Activated naive CD8-positive, alpha-beta T cell treated with anti-CD3 and anti-CD28 coated beads for 36 hours (primary cell): ENCODE measurements at places on chromosomes 12 and 14.
A peak's percentile ranks its signal among the peaks of the same experiment; 100 is the strongest.

- no peak for DNase-seq
Observed at GRCh38 chr12:4914720-4915119, 5.0 kb downstream of the KCNA1 start.

DNA sequence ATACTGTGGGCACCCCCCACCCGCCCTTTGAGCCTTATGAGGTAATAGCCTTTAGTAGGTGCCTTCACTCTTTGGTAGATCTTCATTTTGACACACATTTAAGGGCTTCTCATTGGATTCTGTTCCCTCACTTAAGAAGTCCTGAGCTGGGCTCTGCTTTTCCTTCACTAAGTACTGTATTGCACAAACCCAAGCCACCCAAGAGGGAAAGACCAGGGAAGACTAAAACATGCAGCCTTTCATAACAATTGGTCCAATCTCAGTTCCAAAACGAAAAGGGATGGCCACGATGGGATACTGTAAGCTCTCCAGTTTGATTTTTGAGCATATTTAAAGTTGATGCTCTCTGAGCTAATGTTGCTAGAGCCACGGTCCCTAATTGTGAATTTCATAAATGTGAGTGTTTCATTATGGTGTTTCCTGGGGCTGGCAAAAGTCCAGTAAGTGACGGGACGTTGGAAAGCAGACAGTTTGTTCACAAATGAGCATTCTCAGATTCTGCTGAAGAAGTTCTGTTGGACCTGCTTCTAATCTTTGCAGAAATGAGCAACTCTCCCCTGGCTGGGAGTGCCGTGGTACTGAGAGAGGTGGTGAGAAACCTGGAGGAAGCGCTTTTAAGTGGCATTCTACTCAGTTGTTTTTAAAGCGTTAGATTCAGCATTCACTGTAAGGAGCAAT, 9.4 kb downstream of the SSPN start:
- no peak for DNase-seq

DNA sequence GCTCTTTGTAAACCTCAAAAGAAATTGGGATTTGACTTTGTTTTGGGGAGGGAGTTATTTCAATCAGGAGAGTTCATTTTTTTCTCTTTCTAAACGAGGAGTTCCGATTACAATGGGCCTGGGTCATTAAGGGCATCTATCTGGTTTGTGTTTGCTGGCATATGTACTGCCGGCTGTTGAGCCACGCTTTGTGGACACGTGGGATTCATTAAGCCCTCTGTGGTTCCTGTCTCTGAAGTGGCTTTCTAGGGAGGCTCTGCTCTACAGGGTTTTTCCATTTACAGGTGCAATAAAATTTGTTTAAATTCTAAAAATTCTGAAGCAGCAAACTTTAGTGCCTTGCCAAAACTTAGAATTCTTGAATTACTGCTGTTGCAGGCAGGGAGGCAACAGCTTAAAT, 57.9 kb downstream of the GNS start:
- DNase-seq = no peak

- DNase-seq = no peak
Observed at GRCh38 chr12:143964-144649, 69.8 kb downstream of the SLC6A12 start.

DNA sequence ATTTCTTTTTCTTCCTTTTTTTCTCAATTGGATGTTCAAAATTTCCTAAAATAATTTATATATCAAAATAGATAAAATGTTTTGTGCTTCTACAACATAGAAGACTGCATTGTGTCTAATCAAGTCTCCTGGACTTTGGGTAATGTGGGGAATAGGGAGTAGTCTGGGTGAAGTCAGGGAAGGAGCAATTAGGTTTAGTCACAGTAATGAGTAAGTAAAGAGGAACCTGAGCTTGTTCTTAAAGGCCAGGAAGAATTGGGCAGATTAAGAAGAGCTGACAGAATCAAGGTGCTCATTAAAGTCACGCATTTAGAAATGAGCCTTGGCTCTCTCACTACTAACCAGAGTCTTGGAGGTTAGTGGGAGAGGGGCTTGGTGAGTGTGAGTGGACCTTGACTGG, 233.3 kb upstream of the SSTR1 start:
- DNase-seq = no peak

- peak; percentile 83 for DNase-seq
Observed at GRCh38 chr12:132761032-132761920, at the start of gene ANKLE2. TSS of gene ANKLE2 (minus strand) at chr12:132761832. CDS start at chr12:132761798, 34 bp downstream.

- DNase-seq = peak; percentile 70
Observed at GRCh38 chr14:94129111-94129757, at the start of gene IFI27L2. TSS of gene IFI27L2 (minus strand) at chr14:94129604. CDS start at chr14:94129564, 40 bp downstream.

- DNase-seq = no peak
Observed at GRCh38 chr12:130636370-130636769, 79.7 kb downstream of the RIMBP2 start.

DNA sequence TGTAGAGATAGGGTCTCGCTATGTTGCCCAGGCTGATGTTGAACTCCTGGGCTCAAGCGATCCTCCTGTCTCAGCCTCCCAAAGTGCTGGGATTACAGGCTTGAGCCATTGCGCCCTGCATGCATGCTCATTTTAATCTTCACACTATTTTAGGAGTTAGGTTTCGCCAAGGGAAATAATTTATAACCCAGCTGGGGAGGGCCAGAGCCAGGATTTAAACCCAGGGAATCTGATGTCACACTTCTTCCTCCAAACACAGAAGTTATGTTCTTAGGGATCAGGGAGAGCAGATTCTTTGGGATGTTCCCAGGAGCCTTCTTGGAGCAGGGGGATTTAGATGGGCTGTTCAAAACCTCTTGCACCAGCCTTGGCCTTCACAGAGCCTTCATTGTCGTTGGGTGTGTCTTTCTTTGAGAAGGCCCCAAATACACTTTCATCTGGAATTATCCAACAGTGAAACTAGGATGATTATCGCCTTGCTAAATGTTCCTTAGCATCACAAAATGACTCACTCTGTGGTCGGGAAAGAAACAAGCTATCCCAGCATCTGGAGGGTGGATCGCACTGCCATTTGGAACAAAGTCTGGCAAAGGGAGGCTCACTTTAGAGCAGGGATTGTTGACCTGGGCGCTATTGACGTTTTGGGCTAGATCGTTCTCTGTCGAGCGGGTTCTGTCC, 8.2 kb upstream of the PPP1CC start:
- no peak for DNase-seq

GRCh38 chr12:90233168-90234100, 524.8 kb upstream of the ATP2B1 start:
- no peak for DNase-seq

- DNase-seq = no peak
Observed at GRCh38 chr12:63809566-63809965, 29.9 kb downstream of the RXYLT1 start.

DNA sequence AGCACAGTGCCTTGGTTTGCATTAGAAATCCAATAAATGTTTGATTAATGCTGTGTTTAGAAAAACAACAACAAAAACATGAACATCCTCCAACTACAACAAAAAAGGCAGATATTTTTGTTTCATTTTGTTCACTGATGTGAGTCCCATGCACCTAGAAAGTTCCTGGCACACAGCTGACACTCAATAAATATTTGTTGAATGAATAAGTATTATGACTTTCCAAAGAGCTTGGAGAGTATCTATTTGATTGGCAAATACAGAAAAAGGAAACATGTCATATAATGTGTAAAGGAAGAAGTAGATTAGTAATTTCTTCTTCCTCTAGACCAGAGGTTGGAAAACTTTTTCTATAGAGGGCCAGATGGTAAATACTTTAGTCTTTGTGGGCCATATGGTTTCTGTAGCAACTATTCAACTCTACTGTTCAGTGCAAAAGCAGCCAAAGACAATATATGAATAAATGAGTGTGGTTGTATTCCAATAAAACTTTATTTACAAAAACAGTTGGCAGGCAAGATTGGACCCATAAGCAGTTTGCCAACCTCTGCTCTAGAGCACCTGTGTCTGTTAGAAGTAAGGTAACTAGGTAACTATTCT, 312.3 kb upstream of the DIO2 start:
- DNase-seq = no peak

- DNase-seq = no peak
Observed at GRCh38 chr12:124734224-124734788, 129.4 kb downstream of the SCARB1 start.

DNA sequence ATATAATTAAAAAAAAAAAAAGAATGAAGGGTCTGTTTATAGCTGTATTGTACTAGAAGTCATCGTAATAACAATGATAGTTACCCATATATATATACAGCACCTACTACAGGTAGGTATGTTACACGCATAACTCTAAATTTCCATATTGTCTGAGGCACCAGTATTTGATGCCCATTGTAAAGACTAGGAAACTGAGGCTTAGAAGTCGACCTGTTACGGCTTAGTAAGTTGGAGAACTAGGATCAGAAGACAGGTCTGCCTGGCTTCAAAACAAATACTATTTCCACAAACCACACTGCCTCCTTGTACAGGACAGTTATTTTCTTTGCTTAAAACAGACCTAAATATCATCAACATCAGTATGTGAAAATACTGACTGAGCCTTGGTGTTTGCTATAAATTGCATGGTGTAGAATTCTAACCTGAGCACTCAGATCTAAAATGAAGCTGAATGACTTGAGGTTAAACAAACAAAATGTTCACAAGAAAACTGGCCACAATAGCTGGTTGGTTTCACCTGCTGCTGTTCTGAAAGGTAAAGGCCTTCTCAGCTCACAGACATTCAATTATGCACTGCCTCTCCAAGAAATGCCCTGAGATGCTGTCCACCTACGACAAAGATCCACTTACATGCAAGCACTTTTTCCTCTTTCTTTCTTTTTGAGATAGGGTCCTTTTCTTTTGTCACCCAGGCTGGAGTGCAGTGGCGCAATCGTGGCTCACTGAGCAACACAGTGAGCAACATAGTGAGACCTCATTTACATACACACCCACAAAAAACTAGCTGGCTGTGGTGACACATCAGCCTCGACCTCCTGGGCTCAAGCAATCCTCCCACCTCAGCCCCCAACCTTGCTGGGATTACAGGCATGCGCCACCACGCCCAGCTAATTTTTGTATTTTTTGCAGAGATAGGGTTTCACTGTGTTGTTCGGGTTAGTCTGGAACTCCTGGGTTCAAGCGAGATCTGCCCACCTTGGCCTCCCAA, 35.7 kb downstream of the SSH1 start:
- peak; percentile 29 for DNase-seq

- no peak for DNase-seq
Observed at GRCh38 chr12:126233625-126234024, 1168.4 kb downstream of the AACS start.

DNA sequence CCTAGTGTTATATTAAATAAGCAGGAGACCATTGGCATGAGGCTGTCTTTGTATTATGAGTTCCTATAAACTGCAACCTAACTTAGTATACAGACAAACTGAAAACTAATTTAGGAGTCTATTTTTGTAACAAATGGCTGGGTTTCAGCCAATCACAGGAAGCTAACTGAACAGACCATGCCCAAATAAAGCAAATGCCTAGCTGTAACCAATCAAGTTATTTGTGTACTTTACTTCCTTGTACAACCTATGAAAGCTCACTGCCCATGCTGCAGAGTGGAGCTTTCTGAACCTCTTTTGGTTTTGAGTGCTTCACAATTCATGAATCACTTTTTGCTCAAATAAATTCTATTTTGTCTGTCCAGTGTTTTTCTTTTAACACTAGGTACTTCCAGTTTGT, 41.6 kb downstream of the GUCY2C start:
- no peak for DNase-seq

GRCh38 chr12:6701078-6701768, 608 bp upstream of the PIANP start:
- DNase-seq = no peak

DNA sequence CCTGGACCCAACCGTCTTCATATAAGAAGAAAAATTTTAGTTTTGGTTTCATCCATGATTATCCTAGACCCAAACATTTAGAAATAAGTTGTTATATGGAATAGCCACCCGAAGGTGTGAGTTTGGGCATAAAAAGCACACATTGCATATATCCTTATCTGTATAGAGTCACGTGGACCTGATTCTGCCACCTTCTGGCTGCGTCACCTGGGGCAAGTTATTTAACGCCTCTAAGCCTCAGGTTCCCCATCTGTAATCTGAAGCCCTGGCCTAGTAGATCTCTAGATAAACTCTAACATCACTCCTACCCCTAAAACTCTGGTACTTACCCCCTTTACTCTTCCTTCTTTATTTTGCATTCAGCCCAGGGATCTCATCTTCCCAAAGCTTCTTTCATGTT, 14.3 kb upstream of the KRT5 start:
- no peak for DNase-seq

- DNase-seq = no peak
Observed at GRCh38 chr12:97960741-97961608, 498.4 kb downstream of the RMST start.

DNA sequence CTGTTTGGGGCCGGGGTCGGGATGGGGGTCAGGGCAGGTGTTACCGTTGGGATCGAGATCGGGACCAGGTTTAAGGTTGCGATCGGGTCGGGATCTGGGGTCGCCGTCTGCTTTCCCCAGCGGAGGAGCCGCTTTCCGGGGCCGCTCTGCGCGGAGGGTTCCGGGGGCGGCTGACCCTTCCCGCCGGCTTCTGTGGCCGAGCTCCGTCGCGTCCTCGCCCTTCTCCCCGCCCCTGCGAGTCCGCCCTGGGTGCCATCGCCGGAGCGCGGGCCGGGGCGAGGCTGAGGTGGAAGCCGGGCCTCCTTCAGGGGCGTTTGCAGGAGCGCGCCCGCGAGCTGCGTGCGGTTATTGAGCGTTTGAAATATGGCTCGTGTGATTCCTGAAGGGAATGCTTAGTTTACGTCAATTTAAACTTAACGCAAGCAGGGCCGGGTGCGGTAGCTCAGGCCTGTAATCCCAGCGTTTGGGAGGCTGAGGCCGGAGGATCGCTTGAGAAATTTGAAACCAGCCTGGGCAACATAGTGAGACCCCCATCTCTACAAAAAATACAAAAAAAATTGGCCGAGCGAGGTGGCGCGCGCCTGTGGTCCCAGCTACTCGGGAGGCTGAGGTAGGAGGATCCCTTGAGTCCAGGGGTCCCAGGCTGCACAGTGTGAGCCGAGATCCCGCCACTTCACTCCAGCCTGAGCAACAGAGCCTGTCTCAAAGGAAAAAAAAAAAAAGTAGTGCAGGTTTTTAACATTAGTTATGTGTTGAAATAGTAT, 620 bp downstream of the PGAM5 start:
- DNase-seq = peak; percentile 43

GRCh38 chr12:13183620-13184019, 12.9 kb upstream of the EMP1 start:
- no peak for DNase-seq

GRCh38 chr12:13209436-13210235, 13.1 kb downstream of the EMP1 start:
- DNase-seq = no peak

DNA sequence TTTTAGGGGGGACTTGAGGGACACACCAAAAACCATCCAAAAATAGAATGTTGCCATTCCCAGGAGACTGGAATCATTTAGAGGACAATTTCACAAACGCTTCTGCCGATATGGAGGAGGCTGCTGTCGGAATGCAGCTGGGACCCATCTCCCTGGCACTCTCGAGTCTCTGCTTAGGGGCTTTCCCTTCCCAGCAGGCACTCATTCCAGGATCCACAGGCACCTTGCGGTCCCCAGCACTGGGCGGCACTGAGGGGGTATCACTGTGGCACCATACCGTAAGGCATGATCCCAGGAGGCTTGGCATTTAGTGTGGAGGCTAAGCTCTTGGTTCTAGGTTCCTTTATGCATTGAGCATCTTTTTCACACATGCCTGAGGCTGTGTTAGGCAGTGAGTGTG, 36.6 kb upstream of the LTBP2 start:
- DNase-seq = no peak
